ENCODE measurements at places on chromosomes 5 and 9.

DNA sequence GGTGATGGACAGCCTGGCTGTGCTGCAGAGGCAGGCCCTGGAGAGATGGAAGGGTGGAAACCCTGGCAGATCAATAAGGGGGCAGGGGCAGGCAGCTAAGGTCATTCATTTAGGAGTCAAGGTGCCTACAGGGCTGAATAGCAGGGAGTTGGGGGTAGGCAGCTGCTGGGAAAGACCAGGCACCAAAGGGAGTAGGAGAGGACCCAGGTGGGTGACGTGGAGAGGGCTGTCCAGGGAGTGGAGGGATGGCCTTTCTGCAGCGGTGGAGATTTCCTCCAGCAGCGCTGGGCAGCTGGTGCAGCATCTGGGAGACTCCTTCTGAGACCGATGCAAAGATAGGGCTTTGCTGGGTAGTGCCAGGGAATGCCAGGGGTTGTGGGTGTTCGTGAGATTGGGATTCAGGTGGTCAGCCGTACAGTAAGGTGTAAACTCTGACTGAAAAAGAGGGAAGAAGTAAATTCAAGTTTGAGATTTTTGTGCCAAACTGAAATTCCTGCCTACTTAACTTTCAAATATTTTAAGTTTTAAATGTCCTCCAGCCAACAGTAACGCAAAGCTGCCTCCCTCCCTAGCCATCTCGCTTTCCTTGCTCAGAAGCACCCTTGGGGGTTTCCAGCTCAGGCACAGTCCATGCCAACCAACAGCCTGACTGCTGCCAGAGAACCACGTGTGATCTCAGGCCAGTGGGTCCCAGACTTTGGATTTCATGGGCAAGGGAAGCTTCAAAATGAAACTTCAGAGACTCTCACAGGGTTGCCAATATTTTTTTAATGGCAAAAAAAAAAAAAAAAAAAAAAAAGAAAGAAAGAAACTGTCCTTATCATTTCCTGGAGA, 18.6 kb upstream of the ANGPTL2 start:
- DNase-seq = no peak

GRCh38 chr5:65858316-65858715, 68.1 kb upstream of the ERBIN start:
- no peak for DNase-seq

- no peak for DNase-seq
Measured at GRCh38 chr5:159640446-159640845, 275.8 kb upstream of the ADRA1B start.

DNA sequence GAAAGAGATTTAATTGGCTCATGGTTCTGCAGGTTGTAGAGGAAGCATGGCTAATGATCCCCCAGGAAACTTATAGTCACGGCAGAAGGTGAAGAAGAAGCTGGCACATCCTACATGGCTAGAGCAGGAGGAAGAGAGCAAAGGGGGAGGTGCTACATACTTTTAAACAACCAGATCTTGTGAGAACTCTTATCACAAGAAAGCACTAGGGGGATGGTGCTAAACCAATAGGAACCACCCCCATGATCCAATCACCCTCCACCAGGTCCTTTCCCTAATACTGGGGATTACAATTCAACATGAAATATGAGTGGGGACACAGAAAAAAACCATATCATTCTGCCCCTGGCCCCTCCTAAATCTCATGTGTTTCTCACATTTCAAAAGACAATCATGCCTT, 147.2 kb upstream of the EPB41L4A start:
- no peak for DNase-seq
